ENCODE measurements at places on chromosomes 4 and X. TPM values are rescaled to one million over a fixed set of nuclear protein-coding genes. Genes with fewer than 3 reads are reported as not detected.

DNA sequence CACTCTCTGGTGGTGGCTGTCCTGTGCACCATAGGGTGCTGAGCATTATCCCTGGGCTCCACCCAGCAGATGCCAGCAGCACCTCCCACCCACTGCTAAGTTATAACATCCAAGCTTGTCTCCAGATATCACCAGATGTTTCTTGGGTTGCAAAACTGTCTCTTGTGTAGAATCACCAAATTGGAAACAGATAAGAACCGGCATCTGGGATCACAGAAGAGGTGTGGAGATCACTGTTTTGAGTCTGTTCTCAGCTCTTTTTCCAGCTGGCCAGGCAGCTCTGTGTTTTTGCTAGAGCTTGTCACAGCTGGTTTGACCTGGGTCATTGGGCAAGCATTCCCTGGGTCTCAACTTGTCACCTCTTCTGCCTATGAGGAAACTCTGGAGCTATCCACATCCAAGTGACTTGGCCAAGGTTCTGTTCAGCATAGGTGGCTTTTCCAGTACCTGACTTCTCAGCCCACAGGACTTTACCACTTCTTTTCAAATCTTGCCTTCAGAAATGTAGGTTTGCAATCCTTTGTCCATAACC, 15.3 kb upstream of the PUDP start:
- DNase-seq = no peak
- H3K36me3 ChIP-seq = no peaks in the 10 kb centered on the region
- H3K4me1 ChIP-seq = peaks cover 3% of the 10 kb centered on the region
- no peak overlapping the region for H3K27ac ChIP-seq
- H3K27me3 ChIP-seq = no peaks in the 10 kb centered on the region

DNA sequence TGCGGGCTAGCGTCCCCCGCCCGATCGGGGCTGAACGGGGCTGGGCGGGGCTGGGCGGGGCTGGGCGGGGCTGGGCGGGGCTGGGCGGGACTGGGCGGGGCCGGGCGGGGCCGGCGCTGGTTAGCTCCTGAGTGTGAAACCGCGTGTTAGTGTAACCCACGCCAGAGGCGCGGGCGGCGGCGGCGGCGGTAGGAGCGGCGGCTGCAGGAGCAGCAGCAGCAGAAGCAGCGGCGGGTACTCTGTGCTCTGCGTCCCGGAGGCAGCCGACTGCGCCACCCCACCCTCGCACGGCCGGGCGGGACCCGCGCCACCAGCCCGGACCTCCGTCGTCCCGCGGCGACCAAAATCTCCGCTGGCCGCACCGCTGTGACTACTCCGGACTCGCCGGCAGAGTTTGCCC, 128.1 kb downstream of the LAS1L start:
- no peak for DNase-seq
- no peaks in the 10 kb centered on the region for H3K4me1 ChIP-seq
- no peak overlapping the region for H3K4me3 ChIP-seq
- H3K27ac ChIP-seq = no peak overlapping the region

- H3K4me3 ChIP-seq = no peak overlapping the region
- DNase-seq = no peak
- H3K36me3 ChIP-seq = no peaks in the 10 kb centered on the region
- no peaks in the 10 kb centered on the region for H3K4me1 ChIP-seq
- H3K27ac ChIP-seq = no peak overlapping the region
These were observed 62.8 kb downstream of the SNX25 start for GRCh38 chr4:185272245-185272644.

DNA sequence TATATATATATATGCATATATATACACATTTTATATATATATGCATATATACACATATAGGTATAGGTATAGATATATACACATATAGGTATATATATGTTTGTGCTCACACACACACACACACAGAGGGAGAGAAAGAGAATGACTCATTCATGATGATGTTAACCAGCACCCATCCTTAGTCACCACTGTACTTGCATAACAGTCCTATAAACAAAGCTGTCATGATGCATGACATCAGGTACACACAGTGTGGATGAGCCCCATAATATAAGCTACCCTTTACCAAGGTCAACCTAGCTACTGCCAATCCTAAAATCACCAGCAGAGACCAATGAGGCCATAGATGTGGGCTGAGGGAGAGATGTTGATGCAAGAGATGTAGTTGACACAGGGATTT, 1408.0 kb downstream of the RAPGEF2 start:
- H3K4me3 ChIP-seq = no peak overlapping the region
- DNase-seq = no peak
- no peak overlapping the region for H3K27ac ChIP-seq
- no peaks in the 10 kb centered on the region for H3K4me1 ChIP-seq
- no peaks in the 10 kb centered on the region for H3K36me3 ChIP-seq

DNA sequence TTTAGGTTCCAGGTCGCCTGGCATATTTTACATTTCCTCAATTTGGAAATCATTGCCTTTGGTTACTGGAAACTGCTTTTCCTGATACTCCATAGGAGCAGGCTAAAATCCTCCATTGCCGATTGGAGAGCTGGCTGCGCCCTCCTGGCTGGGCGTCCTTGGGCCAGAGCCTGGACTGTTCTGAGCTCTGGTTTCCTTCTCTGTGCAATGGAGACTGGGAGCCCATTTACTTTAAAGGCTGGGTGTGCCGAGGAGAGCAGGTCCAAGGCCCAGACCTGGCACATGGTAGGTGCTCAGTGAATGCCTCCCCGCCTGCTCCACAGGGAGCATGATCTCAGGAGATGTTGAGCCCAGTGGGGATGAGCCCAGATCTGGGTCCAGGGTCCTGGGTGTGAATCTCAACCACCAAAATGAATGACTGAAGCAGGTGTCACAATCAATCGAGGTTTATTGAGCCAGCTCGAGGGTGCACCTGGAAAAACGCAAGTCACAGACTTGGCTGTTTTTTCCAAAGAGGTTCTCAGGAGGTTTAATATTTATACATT, 50.0 kb downstream of the EVC start:
- H3K36me3 ChIP-seq = peaks cover 5% of the 10 kb centered on the region
- no peak overlapping the region for H3K27ac ChIP-seq
- no peaks in the 10 kb centered on the region for H3K27me3 ChIP-seq
- H3K4me1 ChIP-seq = no peaks in the 10 kb centered on the region
- no peak for DNase-seq

DNA sequence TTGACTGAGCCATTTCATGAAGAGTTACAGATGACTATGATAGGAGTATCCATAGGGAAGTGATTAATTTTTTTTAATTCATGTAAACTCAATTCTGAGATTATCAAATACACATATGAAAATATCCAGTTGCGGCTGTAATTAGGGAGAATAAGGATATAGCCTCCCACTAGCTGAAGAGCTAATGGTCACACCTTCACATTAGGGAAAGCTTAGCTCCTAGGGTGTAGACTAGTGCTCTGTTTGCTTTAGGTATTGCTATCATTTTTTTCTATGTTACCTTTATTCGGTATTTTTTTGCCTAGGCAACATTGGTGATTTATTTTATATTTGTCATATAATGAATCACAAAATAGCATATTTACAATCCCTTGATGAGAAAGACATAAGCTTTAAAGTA, 39.6 kb upstream of the EPGN start:
- H3K27me3 ChIP-seq = no peaks in the 10 kb centered on the region

GRCh38 chr4:2786152-2786671, 6.7 kb upstream of the SH3BP2 start:
- DNase-seq = no peak
- H3K36me3 ChIP-seq = no peaks in the 10 kb centered on the region
- no peak overlapping the region for H3K4me3 ChIP-seq

- no peak for DNase-seq
- H3K4me1 ChIP-seq = no peaks in the 10 kb centered on the region
- no peaks in the 10 kb centered on the region for H3K36me3 ChIP-seq
- no peaks in the 10 kb centered on the region for H3K27me3 ChIP-seq
These were observed 70.5 kb upstream of the IRF2 start for GRCh38 chr4:184544788-184545409.

SRP72 gene
- total RNA-seq = 95.9 TPM

MAGEA9B gene
- total RNA-seq = not detected

MAB21L2 gene
- total RNA-seq = not detected

PABPC1L2A gene
- not detected for total RNA-seq

XAGE1A gene
- not detected for total RNA-seq

Measured in ovary (tissue), 10 donors.